ENCODE measurements at places on chromosomes 2 and 18. TPM values are rescaled to one million over a fixed set of nuclear protein-coding genes. Genes with fewer than 3 reads are reported as not detected.
A peak's percentile ranks its signal among the peaks of the same experiment; 100 is the strongest.

The CYTIP gene
- total RNA-seq = 444 TPM

GRCh38 chr2:172137109-172137508 is 34.4 kb upstream of the DLX2 start:
- H3K36me3 ChIP-seq = no peaks in the 10 kb centered on the region
- H3K27ac ChIP-seq = no peak overlapping the region
- no peaks in the 10 kb centered on the region for H3K4me1 ChIP-seq
- no peak overlapping the region for H3K4me3 ChIP-seq

The MROH2A gene
- not detected for total RNA-seq

DNA sequence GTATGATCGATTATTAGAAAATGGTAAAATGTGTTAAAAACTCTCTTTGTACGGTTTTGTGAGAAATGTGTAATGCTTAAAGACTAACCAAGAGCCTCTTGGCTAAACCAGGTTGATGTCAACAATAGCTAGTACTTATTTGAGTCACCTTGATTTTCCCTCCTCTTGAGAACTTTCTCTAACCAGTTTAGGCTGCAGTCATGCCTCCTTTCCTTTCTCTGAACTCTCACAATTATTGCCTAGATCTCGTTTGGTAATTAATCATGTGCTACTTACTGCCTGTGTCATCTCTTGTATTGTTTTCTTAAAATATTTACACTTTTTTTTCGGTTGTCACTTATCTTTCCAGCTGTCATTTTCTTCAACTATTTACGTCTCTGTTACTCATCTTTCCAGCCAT is 1.1 kb upstream of the EPC2 start:
- peaks cover 5% of the 10 kb centered on the region for H3K36me3 ChIP-seq
- H3K27ac ChIP-seq = peak overlapping the region; percentile 92
- peaks cover 30% of the 10 kb centered on the region for H3K4me1 ChIP-seq
- H3K4me3 ChIP-seq = peak overlapping the region; percentile 95
- peak; percentile 31 for DNase-seq
- peaks cover 5% of the 10 kb centered on the region for H3K27me3 ChIP-seq

The GRB14 gene
- total RNA-seq = not detected

DNA sequence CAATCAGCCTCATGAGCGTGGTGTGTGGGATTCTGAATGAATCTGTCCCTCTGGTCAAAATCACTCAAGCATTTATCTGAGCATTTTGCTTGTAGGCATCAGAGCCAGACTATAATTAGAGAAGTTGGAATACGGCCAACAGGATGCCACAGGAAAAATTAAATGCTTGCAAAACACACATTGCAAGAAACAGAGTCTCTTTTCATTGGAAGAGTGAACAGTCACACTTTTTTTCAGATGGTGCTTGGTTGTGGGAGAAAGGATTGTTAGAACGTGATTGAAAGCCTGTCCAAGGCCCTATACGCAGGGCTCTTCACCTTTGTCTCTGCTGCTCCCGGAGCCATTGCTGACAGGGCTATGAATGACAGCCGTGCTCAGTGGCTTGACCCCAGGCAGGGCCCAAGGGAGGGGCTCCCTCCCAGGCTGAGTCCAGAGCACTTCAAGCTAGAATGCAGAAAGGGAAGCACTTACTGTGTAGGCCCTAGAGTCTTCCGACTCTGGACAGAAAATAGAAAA is 59.8 kb downstream of the SNTG2 start:
- H3K27ac ChIP-seq = no peak overlapping the region
- DNase-seq = no peak
- H3K27me3 ChIP-seq = peaks cover 5% of the 10 kb centered on the region
- no peaks in the 10 kb centered on the region for H3K36me3 ChIP-seq

DNA sequence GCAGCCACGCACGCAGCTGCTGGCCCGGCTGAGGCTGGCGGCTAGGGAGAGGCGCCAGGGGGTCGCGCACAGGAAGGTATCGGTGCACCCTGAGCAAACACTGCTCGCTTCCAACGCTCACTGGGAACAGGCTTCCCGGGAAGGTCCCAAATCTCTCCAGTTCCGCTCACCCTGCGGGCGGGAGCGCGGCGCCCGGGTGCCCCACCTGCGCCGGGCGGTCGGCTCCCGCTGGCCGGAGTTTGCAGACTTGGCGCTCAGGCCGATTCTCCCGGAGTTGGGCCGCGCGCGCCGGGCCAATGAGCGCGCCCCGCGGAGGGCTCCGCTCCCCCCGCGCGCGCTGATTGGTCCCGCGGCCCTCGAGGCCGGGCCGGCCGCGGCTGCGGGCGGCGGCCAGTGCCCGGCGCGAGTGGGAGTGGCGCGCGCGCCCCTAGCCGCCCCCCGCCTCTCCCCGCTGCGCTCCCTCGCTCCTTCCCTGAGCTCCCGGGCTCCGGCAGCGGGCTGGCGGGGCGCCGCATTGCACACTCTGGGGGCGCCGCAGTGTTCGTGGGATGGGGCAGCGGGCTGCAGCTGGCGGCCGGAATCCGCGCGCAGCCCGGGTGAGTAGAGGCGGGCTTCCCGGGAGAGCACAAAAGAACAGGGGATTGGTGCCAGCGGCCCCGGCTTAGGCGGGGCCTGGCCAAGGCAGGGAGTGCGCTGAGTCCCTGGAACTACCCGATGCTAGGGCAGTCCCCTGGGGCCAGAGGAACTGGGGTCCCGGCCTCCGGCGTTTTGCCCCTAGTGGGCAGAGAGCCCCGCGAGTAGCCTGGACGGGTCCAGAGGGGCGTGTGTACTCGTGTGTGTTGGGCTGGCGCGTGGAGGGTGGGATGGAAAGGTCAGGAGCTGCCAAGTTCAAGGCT is at the start of gene LYPD6:
LYPD6 (plus strand) TSS at position 461 of the 896 bp plus-strand sequence. CDS start 107,122 bp downstream, outside the sequence.
- DNase-seq = no peak
- H3K36me3 ChIP-seq = no peaks in the 10 kb centered on the region
- H3K27me3 ChIP-seq = peaks cover 56% of the 10 kb centered on the region

The LOXHD1 gene
- 0.05 TPM for total RNA-seq

The GPC1 gene
- 3.6 TPM for total RNA-seq

DNA sequence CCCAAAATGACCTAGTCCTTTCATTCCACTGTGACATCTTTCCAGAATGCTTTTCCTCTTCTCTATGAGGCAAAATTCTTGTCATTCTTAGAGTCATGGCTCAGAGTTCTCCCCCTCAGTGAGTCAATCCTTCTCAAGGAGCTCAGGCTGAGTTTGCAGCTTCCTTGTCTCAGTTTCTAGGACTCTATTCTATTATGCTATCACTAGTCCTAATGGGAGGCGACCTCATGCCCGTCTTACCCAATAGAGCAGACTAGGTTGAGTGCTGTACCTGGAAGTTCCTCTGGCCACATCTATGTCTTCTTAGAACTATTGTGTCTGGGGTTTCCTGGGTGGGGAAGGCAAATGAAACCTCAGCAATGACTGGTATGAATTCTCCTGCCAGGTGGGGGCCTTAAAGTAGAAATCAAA is 51.5 kb downstream of the HAUS1 start:
- peaks cover 7% of the 10 kb centered on the region for H3K36me3 ChIP-seq
- no peaks in the 10 kb centered on the region for H3K27me3 ChIP-seq
- H3K4me3 ChIP-seq = peak overlapping the region; percentile 75
- H3K4me1 ChIP-seq = peaks cover 73% of the 10 kb centered on the region
- peak; percentile 53 for DNase-seq

DNA sequence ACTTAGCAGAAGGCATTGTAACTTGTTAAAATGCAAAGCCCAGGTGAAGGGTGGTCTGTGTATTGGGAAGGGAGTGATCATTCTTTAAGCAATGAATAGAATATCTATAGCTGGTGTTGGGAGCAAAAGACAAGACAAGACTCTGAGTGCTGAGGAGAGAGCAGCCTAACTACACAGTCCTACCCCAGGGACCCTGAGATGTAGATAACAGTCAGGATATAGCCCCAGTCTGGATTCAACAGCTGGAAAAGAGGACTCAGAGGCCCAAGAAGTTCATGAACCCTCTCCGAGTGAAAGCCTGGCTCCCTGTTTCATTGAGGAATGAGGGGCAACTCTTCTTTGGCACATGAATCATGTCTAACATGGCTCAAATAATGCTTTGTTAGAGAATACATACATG is 310.7 kb upstream of the SLC14A2 start:
- H3K4me1 ChIP-seq = no peaks in the 10 kb centered on the region
- no peak for DNase-seq
- H3K27me3 ChIP-seq = peaks cover 5% of the 10 kb centered on the region
- H3K36me3 ChIP-seq = no peaks in the 10 kb centered on the region
- H3K27ac ChIP-seq = no peak overlapping the region

DNA sequence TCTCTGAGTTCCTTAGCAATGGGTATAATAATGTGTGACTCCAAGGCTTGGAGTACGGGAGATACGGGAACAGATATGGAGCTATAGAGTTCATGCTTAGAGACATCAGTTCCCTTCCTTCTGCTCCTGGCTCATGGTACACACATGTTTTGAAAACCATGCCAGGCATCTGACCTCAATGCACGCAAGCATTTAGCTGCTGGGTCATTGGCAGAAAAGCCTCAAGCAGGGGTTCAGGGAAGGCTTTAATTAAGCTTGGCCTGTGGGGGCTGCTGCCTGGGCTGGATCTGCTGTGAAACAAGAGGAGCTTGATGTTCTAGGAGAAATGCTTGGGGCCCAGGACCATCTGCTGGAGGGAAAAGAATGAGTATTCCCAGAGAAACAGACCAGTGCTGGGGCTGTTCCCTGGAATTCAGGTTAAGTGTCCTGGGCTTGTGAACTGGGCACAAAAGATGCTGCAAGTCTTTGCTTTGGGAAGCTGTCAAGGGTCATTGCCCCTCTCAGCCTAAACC is 3.2 kb downstream of the ALLC start:
- H3K27ac ChIP-seq = no peak overlapping the region
- H3K36me3 ChIP-seq = no peaks in the 10 kb centered on the region
- DNase-seq = no peak
- H3K4me1 ChIP-seq = peaks cover 5% of the 10 kb centered on the region
- H3K27me3 ChIP-seq = peaks cover 17% of the 10 kb centered on the region
- H3K4me3 ChIP-seq = no peak overlapping the region

The TCF23 gene
- total RNA-seq = not detected

DNA sequence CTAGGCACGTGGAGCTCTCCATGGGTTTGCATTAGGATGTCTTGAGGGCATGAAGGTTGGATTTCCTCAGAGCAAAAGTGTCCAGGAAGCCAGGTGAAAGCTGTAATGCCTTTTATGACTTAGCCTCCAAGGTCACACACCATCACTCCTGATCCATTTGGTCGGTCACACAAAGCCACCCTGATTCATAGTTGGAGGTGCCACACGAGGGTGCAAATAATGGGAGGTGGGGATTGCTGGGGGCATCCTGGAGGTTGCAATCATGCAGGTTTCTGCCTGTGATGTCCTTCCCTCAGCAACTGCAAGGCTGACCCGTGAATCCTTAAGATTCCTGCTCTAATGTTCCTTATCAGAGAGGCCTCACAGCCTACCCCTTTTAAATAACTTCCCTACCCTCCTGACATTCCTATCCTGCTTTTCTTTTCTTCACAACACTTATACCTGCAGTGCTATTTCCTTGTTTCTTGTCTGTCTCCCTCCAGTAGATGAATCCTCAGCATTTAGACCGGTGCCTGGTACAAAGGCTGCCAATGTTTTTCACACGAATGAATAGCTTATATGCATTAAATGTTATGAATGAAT is 97.1 kb downstream of the LIPG start:
- no peak overlapping the region for H3K4me3 ChIP-seq
- no peaks in the 10 kb centered on the region for H3K4me1 ChIP-seq
- H3K36me3 ChIP-seq = no peaks in the 10 kb centered on the region
- no peaks in the 10 kb centered on the region for H3K27me3 ChIP-seq
- DNase-seq = no peak

All from activated T-cell treated with anti-CD3 and anti-CD28 coated beads, Interleukin-2, amount 50 U/mL, for 72 hours (primary cell).